ENCODE measurements at places on chromosomes 13 and 19.

DNA sequence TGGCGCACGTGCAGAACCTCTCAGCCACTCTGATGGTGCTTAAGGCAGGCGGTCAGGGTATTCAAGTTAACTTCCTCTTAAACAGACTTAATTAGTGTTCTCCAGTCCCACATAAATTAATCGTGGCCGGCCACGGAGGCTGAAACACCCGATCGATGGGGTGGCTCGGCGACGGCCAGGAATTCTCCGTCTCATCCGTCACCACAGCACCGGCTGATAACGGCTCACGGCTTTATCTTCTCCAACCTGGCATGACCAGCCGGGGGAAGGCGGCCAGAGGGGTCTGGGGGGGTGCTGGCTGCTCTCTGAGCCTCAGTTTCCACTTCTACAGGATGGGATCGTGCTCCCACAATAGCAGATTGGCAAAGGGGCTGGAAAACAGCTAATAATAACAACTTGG lies 32.6 kb upstream of the TCF3 start:
- no peak for DNase-seq

DNA sequence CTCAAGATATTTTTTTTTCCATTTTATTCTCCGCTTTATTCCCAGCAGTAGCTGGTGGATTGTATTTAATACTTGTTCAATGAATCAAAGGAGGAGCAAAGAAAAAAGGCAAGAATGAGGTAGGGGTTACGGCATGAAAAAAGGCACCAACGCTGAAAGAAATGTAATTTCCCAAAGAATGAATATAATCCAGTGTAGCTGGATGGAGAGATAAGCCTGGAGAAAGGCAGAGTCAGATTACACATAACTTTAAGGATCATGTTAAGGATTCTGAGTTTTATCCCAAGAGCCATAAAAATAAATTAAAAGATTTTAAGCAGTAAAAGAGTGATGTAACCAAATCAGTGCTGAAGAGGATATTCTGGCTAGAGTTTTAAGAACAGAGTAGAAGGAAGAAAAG lies 67.7 kb downstream of the RBM26 start:
- no peak for DNase-seq

DNA sequence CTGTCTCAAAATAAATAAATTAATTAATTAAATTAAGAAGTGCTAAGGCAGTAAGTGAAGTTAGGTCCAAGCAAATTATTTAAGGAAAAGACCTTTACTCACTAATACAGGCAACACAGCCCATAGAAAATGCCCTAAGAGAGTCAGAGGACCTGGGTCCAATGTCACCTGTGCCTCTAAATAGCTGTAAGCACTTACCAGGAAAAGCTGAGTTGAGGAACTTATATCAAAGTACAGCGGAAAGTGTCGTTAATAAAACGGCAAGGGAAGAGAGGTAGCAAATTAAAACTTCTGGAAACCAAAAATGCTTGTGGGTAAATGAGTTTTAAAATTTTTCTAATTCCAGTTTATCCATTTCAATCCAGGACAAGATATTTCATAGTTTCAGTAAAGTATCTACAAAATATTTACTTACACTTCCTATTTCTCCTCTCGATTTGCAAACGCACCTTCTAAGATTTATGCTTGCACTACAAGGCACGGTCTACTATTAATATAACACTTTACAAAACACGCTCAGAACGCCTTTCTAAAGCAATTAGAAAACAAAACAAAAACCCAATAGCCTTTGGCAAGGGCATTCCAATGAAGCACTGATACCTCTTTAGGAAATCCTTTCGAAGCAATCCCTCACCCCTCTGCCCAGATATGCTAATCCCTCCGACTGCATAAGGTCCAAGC lies 963 bp downstream of the VPS36 start:
- no peak for DNase-seq

GRCh38 chr13:109024611-109025010 lies 395.2 kb downstream of the MYO16 start:
- no peak for DNase-seq

GRCh38 chr13:101267656-101268055 lies 148.7 kb downstream of the NALCN start:
- DNase-seq = no peak

DNA sequence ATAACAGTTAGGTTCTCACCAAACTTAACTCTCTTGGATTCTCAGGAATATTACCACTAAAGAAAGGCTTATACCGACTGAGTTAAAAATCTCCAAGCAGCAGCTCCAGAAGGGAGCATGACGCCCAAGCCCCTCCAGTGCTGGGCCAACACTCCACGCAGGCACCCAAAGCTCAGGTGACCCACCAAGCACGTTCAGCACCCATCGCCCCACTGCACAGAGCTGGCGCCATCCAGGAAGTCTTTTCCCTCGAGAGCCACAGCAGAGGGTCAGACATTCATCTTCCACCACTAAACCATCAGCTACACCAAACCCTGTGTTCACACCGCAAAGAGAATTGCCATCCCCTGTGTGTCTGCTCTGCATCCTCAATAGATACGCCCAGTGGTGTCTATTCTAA lies 65.7 kb downstream of the SOX1 start:
- no peak for DNase-seq

DNA sequence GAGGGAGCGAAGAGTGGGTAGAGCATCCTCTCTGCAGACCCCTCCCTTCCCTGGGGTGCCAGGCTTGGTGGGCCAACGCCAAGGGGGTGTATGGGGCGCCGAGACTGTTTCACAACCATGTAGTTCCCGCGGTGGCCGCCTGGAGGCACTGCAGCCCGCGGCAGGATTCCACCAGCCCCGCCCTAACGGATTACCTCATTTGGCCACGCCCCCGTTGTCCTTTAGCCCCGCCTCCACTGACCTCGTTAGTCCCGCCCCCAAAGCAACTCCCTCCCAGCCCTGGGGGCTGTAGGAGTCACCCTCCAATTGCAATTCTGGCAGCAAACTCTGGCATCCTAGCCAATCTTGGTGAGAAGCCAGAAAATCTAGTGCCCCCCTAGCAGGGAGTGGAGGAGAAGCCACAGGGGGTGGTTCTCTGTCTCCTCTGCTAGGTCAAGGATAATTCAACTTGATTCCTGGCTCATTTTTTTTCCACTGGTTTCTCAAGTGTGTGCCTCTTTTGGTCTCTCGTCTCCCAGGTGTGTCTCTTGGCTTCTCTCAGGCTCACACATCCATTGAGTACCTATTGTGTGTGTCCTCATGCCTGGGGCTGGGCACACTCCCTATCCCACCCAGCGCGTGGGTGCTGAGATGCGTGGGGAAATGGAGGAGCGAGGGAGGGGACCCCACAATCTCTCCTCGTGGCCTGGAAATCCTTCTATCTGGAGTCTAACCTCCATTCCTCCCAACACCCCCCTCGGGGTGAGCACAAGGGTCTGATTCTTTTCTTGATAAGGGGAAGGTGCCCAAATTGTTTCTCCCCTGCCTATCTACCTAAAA lies 2.0 kb downstream of the OLFM2 start:
- DNase-seq = peak; percentile 76

DNA sequence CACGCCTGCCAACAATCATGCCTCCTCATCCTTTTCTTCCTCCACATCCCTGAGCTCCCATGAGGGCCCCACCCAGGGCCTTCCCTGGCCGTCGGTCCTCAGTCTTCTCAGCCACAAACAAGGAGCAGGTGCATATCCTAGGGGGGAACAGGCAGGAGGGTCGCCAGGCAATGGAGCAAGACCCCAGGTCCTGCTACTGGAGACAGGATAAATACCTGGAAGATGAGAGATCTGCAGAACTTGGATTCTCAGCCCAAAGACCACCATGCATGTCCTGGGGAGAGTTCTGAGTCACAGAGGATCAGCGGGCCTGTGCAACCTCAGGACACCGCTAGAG lies 344.7 kb upstream of the TSHZ3 start:
- no peak for DNase-seq

GRCh38 chr19:6580313-6580712 lies 10.6 kb downstream of the CD70 start:
- no peak for DNase-seq

- no peak for DNase-seq
Measured at GRCh38 chr13:75829830-75830229, 193.7 kb downstream of the LMO7 start.
